ENCODE measurements at places on chromosomes 5 and 9.

DNA sequence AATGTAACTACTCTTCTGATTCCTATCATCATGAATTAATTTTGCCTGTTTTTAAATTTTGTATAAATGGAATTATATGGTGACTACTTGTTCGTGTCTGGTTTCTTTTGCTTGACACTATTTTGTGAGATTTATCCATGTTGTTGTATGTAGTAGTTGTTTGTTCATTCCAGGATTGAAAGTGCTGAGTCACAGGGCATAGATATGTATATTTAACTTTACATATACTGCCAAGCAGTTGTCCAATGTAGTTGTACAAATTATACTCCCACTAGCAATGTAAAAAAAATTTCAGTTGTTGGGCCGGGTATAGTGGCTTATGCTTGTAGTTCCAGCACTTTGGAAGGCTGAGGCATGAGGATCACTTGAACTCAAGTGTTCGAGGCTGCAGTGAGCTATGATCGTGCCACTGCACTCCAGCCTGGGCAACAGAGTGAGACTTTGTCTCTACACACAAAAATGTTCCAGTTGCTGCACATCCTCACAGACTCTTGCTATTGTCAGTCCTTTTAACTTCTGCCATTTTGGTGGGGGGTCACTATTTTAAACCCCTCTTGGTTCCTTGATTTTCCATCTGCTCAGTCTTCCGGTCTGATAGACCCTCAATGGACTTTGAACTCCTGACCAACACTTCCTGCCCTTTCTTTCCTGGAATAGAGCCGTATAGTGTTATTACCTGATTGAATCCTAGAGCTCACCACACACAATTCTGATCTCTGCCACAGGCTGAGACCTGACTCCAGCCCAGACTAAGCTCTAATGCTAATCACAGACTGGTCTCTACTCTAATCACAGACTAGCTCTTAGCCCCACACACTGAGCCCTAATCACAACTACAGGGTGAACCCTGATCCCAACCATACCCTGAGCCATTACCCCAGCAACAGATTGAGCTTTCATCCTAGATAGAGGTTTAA lies 69.3 kb upstream of the MELK start:
- no peak for DNase-seq

DNA sequence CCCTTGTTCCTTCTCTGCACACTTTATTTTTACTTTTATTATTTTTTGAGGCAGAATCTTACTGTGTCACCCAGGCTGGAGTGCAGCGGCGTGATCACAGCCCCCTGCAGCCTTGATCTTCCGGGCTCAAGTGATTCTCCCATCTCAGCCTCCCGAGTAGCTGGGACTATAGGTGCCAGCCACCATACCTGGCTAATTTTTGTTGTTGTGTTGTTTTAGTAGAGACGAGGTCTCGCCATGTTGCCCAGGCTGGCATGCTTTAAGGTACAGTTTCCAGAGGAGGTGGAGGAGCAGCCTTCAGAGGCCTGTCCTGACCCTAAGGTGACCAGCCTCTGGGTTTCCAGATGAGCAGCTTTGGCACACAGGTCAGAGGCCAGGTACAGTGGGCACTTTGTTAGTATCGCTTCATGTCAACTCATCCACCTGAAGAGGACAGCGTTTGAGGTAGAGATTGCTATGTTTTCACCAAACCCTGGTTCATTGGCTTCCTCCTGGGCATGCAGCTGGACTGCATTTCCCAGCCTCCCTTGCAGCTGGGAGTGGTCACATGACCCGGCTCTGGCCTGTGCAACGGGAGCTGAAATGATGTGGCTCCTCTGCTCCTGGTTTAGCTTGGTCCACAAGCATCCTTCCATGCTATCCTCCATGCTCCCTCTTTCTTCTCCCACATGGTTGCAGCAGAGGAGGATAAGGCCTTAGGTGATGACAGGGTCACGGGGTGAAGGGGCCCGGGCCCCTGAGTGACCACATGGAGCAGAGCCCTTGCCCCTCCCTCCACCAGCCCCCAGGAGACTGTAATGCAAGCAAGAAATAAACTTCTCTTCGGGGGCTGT lies 139.3 kb upstream of the IER5L start:
- DNase-seq: no peak

DNA sequence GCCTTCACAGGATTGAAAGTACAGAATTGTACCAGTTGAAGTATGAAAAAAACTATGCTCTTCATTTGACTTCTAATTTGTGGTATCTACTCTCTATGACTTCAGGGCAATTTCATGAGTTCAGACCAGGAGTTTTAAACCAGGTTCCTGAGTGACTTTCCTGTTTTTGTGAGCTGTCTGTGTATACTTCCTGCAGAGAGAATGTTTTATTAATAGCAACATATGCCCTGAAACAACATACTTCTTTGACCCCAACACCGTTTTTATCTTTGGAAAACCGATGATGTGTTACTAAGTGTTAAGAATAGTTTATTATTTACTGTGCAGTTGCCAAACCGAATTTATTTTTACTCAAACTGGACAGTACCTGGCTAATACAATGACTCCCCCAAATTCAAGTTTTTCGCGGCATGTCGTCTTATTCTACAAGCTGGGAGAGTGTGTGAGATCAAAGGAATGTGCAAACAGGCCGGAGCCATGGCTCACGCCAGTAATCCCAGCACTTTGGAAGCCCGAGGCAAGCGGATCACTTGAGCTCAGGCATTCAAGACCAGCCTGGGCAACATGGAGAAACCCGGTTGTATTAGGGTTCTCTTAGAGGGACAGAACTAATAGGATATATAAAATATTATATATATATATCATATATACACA lies 58.7 kb upstream of the ERBIN start:
- no peak for DNase-seq

GRCh38 chr5:136043551-136043950 lies 14.8 kb downstream of the TGFBI start:
- no peak for DNase-seq

DNA sequence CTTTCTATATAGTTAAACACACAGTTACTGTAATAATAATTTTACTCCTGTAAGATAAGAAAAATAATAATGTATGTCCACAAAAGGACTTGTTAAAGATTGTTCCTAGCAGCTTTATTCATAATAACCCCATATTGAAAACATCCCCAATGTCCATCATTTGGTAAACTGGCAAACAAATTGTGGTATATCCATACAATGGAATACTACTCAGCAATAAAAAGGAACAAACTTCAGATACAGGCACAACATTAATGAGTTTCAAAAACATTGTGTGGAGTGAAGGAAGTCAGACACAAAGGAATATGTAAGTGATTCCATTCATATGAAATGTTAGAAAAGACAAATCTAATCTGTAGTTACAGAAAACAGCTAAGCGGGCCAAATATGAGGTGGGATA lies 1.9 kb upstream of the MEGF10 start:
- no peak for DNase-seq

GRCh38 chr9:85453850-85454249 lies 287.9 kb downstream of the AGTPBP1 start:
- DNase-seq: no peak

- DNase-seq: no peak
Observed at GRCh38 chr5:172175263-172175719, 12.7 kb downstream of the STK10 start.

GRCh38 chr5:151284392-151284967 lies 19.1 kb downstream of the SLC36A3 start:
- no peak for DNase-seq
